ENCODE measurements at places on chromosomes 2 and 18.

DNA sequence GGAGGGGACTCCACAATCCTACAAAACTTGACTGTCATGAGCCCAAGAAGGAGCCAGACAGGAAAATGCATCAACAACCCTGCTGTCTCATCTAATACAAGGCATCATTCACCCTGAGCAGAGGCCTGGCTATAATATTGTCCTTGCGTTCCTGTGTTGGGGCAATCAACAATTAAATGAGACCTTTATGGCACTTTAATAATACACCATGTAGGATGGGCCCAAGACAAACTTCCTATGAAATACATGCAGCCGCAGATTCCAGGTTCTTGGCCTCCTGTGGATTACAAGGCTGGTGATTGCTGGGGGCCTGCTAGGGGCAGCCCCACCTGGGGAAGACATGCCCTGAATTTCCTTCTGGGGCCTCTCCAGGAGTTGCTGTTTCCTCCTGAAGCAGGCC lies 82.8 kb upstream of the PPP1CB start:
- DNase-seq, result no peak

- DNase-seq, result no peak
These were observed 413.8 kb downstream of the FBXO15 start for GRCh38 chr18:73733806-73734314.

GRCh38 chr2:10079870-10080535 lies at the start of gene CYS1:
TSS of gene CYS1 (minus strand) at chr2:10080411. CDS start at chr2:10080223, 188 bp downstream.
- no peak for DNase-seq

- no peak for DNase-seq
These were observed 567.0 kb downstream of the RIT2 start for GRCh38 chr18:42548493-42548892.

DNA sequence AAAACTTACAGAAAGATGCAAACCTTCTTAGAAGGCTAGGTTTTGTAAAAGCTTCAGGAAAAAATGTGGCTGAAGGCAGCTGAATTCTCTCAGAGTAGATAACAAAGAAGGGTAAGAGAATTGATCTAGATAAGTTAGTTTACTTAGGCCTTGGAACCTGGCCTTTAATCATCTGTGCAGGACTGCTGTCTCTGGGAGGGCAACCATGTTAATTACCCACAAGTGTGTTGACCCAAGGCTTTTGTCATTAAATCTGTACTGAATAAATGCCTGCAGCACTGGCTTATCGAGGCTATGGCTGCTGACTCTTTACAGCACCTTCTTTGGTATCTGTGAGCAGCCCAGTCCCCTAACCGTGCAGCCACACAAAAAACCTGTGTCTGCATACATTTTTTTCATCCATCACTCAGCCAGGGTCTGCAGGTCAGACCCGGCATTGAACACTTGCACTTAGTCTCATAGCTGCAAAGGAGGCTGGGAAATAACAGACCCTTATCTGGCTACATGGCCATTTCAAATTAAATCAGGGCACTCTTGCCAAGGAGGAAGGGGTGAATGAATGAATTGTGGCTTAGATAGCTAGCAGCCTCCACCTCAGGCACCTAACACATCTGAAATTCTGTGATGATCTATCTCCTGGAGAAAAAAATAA lies 120.2 kb upstream of the MSH2 start:
- DNase-seq, result no peak

GRCh38 chr2:44802777-44803424 lies 138.6 kb upstream of the SIX3 start:
- DNase-seq, result no peak

GRCh38 chr2:240205348-240205747 lies 64.9 kb upstream of the OTOS start:
- DNase-seq, result no peak

DNA sequence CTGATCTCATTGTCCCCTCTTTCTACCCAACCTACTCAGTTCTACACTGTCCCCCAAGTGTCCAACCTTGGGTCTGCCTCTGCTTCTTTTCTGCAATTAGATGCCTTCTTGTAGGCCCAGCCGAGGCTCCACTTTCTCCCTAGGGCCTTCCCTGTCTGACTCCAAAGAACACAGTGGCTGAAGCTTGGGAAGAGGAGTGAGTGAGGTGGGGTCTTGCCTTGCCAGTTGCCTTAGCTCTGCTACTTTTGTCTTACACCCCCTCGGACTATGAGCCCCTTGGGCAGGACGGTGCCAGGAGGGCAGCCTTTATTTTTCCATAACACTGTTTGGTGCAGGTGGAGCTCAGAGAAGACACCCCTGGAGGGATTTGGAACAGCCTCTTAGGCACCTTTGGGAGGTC lies 345.1 kb downstream of the CYP26B1 start:
- no peak for DNase-seq

GRCh38 chr2:230938516-230939065 lies 13.5 kb upstream of the GPR55 start:
- DNase-seq, result no peak

DNA sequence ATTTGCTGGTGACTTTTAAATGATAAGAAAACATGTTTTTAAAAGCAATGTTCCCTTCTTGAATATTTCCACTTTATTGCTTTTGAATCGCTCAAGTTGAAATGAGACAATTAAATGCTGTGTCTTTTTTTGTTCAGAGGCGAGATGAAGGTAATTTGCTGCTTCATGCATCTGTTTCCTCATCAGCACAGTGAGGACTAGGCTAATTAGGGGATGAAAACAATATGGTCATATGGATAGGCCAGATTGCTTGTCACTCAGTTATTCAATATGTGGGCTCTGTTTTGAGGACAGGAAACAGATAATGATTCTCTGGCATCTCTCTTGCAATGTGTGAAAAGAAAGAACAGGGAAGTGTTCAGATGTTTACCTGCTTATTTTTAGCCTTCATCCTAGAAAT lies 61.0 kb downstream of the ERBB4 start:
- DNase-seq, result no peak

- peak; percentile 15 for DNase-seq
These were observed 111.3 kb downstream of the ESCO1 start for GRCh38 chr18:21489119-21489750.

- peak; percentile 36 for DNase-seq
These were observed 41.4 kb downstream of the FAM178B start for GRCh38 chr2:96945014-96945413.

- no peak for DNase-seq
These were observed 558.9 kb upstream of the FSIP2 start for GRCh38 chr2:185179743-185180142.

- no peak for DNase-seq
These were observed 8.3 kb downstream of the REV1 start for GRCh38 chr2:99481527-99481926.

DNA sequence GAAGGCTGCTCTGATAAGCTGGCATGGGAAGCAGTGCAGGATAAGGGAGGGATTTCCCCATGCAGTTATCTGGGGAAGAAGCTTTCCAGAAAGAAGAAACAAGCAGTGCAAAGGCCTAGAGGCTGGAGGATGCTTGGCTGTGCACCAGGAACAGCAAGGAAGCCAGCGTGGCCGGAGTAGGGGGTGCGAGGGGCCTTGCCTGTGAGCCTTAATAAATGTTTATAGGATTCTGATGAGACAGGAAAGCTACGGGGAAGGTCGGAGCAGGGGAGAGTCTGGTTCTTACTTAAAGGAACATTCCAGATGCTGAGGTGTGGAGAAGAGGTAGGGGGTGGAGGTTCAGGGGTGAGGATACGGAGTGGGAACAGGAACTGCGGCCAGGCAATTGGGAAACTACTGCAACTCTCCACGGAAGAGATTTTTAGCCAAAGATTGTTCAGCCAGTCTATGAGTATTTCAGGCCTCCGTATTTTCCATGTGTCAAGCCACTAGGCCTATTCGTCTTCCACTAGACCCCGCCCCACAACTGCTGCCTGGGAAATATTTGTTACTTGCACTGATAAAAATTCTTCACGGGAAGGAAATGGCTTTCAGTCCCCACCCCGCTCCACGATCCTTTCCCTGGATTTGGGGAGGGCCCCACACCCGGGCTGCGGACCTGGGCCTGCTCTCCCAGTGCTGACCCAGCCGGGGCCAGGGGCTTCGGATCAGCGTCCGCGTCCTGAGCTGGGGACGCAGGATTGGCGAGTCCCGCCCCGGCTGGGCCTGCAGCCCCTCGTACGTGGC lies 516 bp downstream of the EIF2AK2 start:
- DNase-seq, result peak; percentile 35

GRCh38 chr2:95050385-95051300 lies 25.1 kb downstream of the MAL start:
- DNase-seq, result no peak

DNA sequence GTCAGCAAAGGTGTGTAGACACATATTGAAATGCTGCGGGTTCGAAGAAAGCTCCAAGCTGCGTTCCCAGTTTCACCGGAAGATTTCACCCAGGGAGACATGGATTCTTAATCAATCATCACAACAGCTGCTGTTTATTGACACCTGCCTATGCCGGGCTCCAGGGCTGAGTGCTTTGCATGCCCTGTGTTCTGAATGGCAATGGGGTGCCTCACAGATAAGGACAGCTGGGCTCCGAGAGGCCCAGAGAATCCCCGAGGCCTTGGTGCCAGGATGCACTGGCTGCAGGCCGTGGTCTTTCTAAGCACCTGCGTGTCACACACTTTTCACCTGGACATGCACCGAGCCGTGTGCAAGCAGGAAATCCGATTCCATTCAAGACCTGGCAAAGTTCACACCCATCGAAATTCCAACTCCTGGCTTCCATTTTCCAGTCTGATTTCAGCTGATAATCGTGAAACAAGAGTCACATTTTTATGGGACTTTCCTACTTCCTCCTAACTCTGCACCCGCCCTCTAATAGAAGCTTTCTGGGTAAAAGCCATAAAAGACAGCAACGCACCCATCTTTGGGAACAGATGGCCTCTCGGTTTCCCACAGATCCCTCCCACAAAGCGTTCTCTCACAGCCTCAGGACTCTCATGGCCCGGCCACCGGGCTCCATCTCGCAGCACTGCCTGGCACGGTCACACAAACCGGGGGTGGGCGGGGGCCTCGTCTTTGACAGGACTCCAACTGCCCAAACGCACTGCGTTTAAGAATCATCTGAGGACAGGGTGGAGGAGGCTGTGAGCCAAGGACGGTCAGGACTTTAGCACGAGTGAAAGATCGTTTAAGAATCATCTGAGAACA lies 245.6 kb upstream of the SALL3 start:
- DNase-seq, result no peak

DNA sequence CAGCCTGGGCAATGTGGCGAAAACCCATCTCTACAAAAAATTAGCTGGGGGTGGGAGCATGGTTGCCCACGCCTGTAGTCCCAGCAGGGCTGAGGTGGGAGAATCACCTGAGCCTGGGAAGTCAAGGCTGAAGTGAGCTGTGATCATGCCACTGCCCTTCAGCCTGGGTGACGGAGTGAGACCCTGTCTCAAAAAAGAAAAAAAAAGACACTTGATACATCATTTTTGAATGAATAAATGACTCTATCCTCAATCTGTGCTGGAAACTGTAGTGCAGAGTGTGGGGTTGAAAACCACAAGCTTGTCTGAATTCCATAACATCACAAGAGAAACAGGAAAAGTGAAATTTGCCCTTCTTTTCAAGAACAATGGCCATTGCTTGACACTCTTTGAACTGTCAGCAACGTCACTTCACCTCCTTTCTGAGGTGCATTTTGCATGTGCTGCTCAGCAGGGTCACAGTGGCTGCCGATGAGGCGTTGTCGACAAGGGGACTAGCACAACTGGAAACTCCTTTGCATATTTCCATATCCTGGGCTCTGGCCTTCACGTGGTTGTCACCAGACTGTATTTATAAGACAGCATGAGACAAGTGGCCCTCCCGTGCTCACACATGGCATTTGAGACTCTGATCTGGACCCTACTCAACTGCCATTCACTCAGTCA lies 54.2 kb downstream of the DDX1 start:
- DNase-seq, result no peak

- no peak for DNase-seq
These were observed 14.7 kb upstream of the PUM2 start for GRCh38 chr2:20365249-20365817.

DNA sequence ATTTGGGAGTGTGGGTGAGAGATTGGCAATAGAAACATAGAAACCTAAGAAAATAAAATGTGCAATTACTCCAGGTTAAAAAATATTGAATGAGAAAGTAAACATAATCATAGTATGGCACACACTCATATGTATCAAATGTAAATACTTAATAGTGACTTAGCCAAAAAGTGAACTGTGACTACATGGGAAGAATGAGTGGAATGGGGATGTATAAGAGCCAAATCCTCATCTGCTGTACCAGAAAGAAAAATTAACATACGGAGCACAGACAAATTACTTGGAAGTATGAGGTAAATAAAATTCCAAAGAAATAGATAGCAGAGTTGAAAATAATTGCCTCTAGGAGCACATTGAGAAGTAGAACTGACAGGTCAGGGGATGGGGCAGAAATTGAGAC lies 4.0 kb downstream of the FLACC1 start:
- no peak for DNase-seq

DNA sequence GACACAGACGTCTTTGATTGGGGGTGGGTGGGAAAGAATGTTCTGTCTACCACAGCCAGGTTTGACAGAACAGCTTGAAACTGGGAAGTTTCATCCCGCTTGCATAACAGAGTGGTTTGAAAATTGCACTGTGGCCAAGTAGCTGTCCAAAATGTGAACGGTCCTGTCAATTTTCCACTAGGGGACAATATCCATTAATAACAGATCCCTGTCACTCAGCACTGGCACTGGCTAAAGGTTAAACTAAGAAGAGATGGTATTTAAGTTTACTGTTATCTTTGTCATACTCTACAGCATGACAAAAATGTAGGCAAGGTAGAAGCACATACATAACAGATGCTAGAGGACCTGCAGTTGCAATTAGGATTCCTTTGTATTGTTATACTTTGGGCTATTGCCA lies 55.6 kb upstream of the ACMSD start:
- DNase-seq, result peak; percentile 4

GRCh38 chr2:100809506-100809905 lies 10.4 kb upstream of the NPAS2 start:
- no peak for DNase-seq

DNA sequence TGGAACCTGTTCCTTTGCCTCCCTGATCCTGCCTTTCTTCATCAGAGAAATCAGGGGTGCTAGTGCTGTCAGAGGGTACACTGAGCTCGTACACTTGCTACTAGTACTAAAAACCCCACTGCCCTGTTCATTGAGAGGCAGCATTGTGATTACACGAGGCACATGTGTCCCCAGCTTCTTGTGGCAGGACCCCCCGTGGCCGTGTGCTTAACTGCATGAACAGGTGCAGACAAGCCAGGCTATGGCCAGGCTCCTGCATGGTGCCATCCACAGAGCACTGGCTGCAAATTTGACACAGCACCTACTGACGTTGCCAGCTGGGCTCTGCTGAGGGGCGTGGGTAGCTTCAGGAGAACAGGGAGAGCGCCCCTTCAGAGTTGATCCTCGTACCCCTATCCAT lies 248.4 kb downstream of the GLI2 start:
- DNase-seq, result no peak

DNA sequence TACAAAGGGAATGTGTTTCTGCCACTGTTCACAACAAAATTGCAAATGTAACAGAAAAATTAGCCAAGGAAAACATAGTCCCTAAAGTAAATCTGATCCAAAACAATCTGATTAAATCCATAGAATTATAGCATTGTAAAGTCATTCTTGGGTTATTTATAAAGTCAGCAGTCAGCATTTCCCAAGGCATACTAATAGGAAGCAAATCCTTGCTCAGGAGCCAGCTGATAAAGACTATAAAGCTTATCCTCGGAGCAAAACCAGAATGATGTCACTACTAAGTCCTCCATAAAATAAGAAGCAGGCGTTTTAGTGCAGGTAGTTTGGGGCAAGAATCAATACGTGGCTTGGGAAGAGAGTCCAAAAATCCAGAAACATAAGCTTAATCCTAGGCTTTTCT lies 67.3 kb upstream of the CSRNP3 start:
- no peak for DNase-seq
